ENCODE measurements at places on chromosomes 2 and 18. TPM values are rescaled to one million over a fixed set of nuclear protein-coding genes. Genes with fewer than 3 reads are reported as not detected.

DNA sequence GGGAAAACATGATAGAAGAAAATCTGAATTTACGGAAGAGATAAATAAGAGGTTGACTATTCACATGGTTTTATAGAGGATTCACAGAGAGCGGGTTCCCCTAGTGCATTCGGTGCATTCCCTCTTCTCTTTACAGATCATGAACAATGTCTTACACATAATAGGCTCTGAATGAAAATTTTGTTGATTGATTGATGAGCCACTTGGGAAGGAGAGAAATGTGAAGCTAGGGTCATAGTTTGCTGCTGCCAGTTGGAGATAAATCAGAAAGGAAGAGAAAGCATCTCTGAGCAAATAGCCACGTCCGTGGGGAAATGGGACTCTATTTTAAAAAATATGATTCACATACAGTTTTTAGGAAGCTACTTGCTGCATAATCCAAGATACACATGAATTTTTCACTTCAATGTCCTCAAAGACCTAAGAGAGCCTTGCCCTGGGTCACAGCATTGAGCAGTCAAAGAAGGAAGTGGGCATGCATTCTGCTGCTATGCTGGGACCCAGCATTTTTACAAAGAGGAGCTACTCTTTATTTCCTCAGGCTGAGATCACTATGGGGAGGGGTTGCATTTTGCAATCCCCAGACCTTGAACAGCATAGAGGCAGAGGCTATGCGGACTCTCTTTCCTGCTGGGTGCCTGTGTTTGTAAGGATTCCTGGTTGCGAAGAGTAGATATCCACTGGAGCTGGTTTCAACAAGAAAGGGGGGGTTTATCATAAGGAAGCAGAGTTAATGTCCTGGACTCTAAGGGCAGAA lies 395.3 kb downstream of the TSN start:
- no peak for DNase-seq

- no peak for DNase-seq
These were observed 8.4 kb upstream of the CD226 start for GRCh38 chr18:69956057-69956456.

GRCh38 chr18:22865354-22866116 lies 67.6 kb upstream of the RBBP8 start:
- no peak for DNase-seq

GRCh38 chr2:18940184-18940583 lies 350.8 kb upstream of the NT5C1B start:
- DNase-seq, result no peak

The RUFY4 gene
- not detected for total RNA-seq

The MYO3B gene
- total RNA-seq, result not detected

The WNT6 gene
- total RNA-seq, result not detected

The SIGLEC15 gene
- total RNA-seq, result not detected

The ANKRD62 gene
- not detected for total RNA-seq

The WDR54 gene
- total RNA-seq, result 23.3 TPM
